ENCODE measurements at places on chromosomes 13 and 19.

- no peak for DNase-seq
Observed at GRCh38 chr13:112254900-112255299, 121.3 kb upstream of the SPACA7 start.

DNA sequence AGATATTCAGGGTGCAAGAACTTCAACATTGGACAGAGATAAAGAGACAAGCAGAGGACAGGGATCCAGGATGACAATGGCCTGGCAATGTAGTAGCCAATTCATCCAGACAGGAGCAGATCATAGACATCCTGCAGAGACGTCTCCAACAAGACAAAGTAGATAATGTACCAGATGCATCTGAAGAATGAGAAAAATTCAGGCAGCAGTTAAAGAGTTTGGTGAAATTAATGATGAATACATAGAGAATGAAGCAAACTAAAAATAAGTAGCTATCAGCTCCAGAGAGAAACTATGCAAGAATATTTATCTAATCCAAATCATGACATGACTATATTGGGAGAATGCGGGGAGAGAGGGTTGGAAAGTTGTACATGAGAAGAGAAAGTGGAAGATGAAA is 278.4 kb upstream of the DACH1 start:
- DNase-seq: no peak

DNA sequence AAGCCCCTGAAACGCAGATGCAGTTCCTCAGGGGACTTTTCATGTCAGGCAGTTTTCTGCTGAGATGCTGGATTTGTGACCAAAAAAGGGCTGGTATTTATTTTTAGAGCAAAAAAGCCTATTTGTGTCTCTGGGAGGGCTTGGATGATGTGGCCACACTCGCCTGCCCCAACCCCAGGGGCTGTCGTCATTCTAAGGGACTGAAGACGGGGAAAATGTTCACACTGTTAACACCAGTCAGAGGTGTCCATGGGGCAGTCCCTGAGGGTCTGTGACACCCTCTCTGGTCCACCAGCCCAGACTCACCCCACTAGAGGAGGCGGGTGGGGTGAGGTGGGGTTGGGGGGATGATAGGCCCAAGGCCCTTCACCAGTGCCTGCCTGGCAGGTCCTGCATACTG is 15.9 kb upstream of the EPHX3 start:
- DNase-seq: no peak

GRCh38 chr13:107351305-107351704 is 783.4 kb upstream of the ARGLU1 start:
- no peak for DNase-seq

DNA sequence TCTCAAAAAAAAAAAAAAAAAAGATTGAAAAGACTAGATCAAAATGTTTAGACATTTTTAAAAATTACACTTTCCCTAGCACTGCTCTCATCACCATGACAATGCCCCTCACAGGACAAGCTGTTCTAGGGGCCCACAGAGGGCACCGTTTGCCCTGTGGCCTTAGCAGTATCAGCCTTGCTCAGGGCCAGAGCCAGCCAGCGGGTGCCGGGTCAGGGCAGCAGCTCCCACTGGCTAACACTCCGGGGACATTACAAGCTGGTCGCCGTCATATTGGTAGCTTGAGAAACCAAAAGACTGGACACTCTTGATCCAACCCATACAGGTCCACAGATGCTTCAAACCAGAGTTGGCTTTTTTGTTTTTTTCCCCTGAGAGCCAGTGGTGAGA is 18.0 kb downstream of the CAPN12 start:
- DNase-seq: no peak

- DNase-seq: no peak
Observed at GRCh38 chr13:60220072-60220471, 56.3 kb upstream of the DIAPH3 start.

- DNase-seq: no peak
Observed at GRCh38 chr19:39212375-39212742, 8.3 kb upstream of the SYCN start.

GRCh38 chr19:12247644-12248222 is 47.0 kb downstream of the ZNF44 start:
- no peak for DNase-seq

DNA sequence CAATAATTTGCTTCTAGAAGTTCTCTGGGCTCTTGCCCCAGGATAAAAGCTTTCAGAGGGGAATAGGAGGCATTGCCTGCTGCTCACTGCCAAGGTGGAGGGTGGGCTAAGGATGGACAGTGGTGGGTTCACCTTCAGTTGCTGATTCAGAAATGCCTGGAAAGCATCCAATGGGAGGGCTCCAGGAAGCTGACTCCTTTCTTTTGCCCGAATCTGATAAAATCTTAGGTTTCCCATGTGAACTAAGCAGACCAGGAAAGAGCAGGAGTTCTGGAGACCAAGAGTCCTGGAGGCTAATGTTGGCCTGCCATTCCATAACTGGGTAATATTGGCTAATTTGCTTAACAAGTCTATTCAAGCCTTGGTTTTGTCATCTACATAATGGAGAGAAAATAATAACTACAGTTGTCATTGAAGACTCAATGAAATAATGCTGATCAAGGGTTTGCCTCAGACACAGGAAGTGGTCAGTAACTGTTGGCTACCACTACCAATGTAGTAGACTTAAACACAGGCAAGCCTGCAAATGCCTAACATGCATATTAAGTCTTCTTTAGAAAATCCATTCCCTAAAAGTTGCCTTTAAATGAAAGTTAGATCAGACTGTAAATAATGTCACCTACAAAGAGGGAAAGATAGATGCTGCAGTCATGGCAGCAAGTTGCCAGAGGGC is 528.4 kb upstream of the NBEA start:
- DNase-seq: no peak

GRCh38 chr19:16285769-16286498 is 38.7 kb upstream of the KLF2 start:
- no peak for DNase-seq

GRCh38 chr19:41426952-41427646 is at the start of gene B3GNT8:
Gene B3GNT8, minus strand, starts transcription at chr19:41427374. Its CDS starts 596 bp downstream, at chr19:41426778.
- DNase-seq: no peak

DNA sequence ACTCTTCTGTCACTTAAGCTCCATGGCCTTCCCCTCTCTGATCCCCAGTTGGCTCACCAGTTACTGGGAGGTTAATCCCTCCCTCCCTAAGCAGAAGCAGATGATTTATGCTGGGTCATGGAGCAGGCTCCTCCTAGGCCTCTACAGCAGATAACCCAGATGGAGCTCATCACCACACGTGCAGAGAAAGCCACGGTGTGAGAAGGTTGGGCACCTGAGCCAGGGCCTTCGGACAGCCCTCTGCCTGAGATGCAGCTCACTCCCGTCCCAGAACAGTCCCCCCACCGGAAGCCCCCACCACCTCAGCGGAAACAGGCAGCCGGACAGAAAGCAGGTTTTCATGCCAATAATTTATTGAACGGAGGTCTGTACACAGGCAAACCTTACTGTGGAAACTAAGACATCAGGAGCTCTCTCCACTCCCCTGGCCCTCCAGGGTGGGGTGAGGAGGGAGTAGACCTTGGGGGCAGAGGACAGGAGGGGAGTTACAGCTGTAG is 9.8 kb downstream of the ZNF526 start:
- DNase-seq: no peak

DNA sequence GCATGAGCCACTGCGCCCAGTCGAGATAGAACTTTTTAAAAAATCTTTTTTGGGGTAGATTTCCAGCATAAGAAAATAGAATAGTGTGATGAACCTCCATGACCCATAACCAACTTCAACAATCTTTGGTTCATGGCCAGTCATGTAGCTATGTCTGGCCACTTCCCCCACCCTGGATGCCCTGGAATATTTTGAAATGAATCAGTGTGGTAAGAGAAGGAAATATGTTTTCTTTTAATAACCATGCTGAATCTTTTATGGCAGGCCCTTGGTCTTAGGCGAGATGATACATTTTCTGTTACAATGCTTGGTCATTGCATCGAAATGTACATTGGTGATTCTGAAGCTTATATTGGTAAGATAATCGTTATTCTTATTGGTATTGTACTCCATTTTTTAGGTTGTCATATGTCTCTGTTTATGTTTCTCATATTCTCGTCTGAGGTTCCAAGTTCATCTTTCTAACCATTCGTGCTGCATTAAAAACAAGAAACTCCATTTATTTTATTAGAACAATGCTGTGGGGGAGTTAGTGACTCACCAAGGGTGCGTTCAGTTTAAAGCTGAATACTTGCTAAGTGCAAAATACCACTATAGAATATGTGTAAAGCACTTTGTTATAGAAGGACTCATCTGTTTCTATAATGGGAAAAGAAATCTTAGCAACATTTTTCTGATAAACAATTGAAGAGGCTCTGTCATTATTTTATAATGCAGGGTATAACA is 16.4 kb upstream of the UPF3A start:
- no peak for DNase-seq

GRCh38 chr13:23643338-23644125 is 73.3 kb downstream of the TNFRSF19 start:
- DNase-seq: no peak

DNA sequence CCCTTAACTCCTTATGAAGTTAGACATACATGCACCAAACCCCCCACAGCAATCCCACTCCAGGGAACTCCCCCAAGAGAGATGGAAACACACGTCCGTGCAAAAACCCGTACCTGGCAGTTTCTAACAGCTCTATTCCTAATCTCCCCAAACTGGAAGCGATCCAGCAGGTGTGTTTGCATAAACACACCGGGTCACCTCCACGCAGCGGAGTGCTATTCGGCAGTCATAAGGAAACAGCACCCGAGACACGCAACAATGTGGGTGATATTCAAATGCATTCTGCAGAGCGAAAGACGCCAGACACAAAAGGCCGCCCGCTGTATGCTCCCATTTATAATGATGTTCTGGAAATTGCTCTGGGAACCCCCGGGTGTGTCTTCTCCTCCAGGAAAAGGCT is 6.8 kb upstream of the ZNRF4 start:
- DNase-seq: no peak

DNA sequence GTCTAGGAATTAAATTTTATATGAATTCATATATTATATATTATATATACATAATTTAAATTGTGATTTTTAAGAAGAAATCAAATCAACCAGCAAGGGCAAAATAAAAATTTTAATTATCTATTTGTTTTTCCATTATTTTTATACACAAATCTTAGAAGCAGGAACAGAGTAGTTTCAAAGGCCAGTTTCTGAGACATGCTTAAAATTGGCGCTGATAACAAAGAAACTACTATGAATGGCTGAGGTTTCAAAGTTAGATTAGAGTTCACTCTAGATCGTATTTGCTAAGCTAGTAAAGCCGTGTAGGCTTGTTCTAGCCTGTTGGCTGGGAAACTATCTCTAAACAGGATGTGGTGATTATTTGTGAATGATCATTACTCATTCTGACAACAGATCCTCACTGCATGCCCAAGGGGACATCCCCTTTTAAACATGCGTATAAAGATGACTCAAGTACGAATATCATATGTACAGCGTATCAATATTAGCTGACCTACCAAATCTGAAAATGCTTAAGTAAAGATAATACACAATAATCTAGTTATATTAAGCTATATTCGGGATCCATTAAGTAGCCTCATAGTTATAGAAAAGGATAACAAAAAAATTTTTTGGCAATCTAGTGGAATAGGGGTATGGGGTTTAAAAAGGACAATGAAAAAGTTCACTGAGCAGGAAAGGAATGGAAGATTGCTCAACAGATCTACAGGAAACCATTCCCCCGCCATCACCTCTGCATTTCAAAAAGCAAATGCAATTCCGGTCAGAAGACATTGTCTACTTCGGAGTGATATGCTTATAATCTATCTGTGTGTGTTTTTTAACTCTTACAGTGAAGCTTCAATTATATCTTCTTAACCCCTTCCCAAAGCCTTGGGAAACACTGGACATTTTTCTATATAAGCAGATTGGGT is 150.1 kb downstream of the SHISA2 start:
- DNase-seq: no peak

DNA sequence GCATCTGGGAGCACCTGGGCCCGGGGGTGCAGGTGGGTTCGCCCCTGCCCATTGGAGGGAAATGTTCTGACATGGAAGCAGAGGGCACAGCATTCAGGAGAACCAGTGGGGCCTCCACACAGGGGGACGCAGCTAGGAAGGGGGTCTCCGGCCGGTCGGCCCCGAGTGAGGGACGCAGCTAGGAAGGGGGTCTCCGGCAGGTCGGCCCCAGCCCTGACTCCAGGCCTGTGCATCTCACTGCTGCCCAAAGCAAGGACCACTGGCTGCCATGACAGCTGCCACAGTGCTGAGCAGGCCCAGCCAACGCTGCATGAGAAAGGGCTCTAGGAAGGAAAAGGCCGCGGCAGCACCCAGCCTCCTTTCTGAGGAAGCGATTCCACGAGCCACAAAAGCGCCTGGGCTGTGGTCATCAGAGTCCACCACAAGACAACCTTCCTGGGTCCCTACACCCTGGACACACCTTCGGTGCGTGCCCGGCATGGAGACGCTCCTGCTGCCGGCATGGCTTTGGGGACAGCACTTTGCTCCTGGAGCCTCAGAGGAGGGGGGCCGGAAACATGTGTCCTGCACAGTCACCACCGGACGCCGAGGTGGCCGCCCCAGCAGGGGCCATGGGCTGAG is 9.7 kb downstream of the RASA3 start:
- no peak for DNase-seq

GRCh38 chr19:17070912-17071311 is 4.3 kb downstream of the HAUS8 start:
- no peak for DNase-seq

- no peak for DNase-seq
Observed at GRCh38 chr13:110985541-110985940, 70.7 kb upstream of the ANKRD10 start.

DNA sequence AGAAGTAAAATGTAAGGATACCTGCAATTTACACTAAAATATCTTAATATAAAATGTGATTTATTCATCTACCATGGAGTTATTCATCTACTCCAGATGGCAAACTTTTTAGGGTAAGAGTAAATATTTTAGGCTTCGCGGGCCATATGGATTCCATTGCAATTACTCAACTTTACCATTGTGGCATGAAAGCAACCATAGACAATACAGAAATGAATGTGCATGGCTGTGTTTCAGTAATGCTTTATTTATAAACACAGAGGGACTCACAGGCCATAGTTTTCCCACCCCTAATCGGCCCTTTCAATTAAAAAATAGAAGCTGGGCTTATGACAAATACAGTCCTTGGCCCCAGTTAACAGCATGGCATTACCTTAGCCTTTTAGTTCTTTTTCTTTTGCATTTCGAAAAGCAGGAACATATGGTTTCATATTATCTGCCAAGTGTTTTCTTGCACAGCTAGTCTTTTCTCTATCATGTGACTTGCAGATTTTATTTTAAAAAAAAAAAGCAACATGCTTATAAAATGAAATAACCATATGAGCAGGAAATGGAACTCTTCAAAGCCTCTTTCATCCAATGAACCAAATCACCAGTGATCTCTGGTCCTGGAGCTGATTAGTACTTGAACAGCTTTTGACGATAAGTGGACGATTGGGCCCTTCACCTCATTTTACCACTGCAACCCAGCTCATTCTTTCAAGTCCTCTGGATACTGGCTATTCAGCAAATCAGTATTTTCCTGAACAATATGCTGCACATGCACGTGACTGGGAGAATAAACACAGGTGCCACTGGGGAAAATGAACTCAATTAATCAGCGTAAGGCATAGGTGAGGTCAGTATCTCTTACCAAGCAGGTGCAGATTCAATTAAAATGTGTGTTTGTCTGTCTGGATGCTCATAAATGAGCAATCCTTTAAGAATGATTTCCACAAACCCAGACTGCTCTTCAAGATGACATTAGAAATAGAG is 63.9 kb downstream of the LHFPL6 start:
- no peak for DNase-seq

GRCh38 chr13:68124437-68125086 is 894.4 kb upstream of the PCDH9 start:
- no peak for DNase-seq

GRCh38 chr13:35163674-35164073 is 221.6 kb downstream of the NBEA start:
- DNase-seq: no peak

All from germinal center (tissue), 1 donor.